Thymus (tissue), 14 donors: ENCODE measurements at places on chromosomes 5 and 9.
A peak's percentile ranks its signal among the peaks of the same experiment; 100 is the strongest.

GRCh38 chr9:97558701-97559101, 57.2 kb downstream of the TMOD1 start:
- H3K36me3 ChIP-seq, result no peaks in the 10 kb centered on the region
- no peak overlapping the region for H3K4me3 ChIP-seq

DNA sequence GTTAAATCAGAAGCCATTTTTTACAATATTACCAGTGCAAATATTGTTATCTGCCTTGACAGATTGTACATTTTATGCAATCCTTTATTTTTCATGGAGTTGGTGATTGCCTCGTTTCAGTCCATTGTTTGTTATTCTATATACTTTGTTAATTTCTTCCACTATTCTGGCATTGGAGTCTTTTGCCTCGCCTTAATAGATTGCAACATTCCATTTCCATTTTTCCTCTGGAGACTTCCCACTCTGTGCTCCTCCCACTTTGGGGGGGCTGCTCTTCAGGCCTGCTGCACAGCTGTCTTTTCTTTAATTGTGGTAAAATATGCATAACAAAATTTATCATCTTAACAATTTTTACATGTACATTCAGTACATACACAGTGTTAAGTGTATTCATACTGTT, 4.4 kb upstream of the DCAF10 start:
- no peak overlapping the region for H3K4me3 ChIP-seq
- H3K36me3 ChIP-seq, result no peaks in the 10 kb centered on the region

- H3K36me3 ChIP-seq, result no peaks in the 10 kb centered on the region
- no peak overlapping the region for H3K4me3 ChIP-seq
- peaks cover 51% of the 10 kb centered on the region for H3K27me3 ChIP-seq
Measured at GRCh38 chr9:133566817-133567216, 32.3 kb downstream of the ADAMTSL2 start.

DNA sequence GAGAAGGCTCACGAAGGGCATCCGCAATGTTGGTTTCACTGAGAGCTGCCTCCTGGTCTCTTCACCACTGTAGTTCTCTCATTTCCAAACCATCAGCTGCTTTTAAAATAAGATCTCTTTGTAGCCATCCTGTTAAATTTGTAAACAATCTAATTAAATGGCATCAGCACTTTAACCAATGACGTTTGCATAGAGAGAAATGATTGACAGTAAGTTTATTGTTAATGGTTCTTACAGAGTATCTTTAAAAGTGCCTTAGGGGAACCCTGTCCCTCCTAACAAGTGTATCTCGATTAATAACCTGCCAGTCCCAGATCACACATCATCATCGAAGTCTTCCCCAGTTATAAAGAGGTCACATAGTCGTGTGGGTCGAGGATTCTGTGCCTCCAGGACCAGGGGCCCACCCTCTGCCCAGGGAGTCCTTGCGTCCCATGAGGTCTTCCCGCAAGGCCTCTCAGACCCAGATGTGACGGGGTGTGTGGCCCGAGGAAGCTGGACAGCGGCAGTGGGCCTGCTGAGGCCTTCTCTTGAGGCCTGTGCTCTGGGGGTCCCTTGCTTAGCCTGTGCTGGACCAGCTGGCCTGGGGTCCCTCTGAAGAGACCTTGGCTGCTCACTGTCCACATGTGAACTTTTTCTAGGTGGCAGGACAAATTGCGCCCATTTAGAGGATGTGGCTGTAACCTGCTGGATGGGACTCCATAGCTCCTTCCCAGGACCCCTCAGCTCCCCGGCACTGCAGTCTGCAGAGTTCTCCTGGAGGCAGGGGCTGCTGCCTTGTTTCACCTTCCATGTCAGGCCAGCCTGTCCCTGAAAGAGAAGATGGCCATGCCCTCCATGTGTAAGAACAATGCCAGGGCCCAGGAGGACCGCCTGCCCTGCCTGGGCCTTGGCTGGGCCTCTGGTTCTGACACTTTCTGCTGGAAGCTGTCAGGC, 16.6 kb downstream of the SQSTM1 start:
- no peaks in the 10 kb centered on the region for H3K27me3 ChIP-seq
- no peak for DNase-seq
- peaks cover 51% of the 10 kb centered on the region for H3K36me3 ChIP-seq
- H3K4me3 ChIP-seq, result no peak overlapping the region
- peak overlapping the region; percentile 11 for H3K27ac ChIP-seq

- no peak overlapping the region for H3K4me3 ChIP-seq
- no peak overlapping the region for H3K27ac ChIP-seq
- H3K4me1 ChIP-seq, result no peaks in the 10 kb centered on the region
- H3K36me3 ChIP-seq, result no peaks in the 10 kb centered on the region
Measured at GRCh38 chr5:173670791-173671120, 54.3 kb upstream of the BOD1 start.
